ENCODE measurements at places on chromosomes 3 and 15.
A peak's percentile ranks its signal among the peaks of the same experiment; 100 is the strongest.

DNA sequence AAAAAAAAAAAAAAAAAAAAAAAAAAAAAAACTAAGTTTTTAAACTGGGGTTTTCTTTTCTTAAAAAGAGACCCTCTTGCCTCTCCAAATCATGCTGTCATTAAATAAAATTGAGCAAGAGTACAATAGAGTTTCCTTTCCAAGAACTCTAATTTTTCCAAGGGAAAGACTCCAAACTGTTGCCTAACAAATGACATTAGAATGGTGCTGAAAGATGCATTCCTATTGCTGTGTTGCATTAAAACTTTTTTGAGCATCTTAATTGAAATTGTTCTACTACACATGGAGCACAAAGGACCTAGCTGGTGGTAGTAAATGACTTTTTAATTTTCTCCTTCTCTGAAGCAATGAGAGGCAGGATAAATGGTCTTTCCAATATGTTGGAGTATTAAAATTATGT is 469.1 kb upstream of the ARHGEF26 start:
- H3K27ac ChIP-seq = no peak overlapping the region
- no peaks in the 10 kb centered on the region for H3K36me3 ChIP-seq
- no peak for DNase-seq
- no peaks in the 10 kb centered on the region for H3K4me1 ChIP-seq

- no peak overlapping the region for H3K27ac ChIP-seq
- H3K4me1 ChIP-seq = no peaks in the 10 kb centered on the region
- H3K36me3 ChIP-seq = no peaks in the 10 kb centered on the region
Observed at GRCh38 chr15:24865303-24865702, 89.5 kb upstream of the SNRPN start.

GRCh38 chr15:34437687-34438086 is at the start of gene GOLGA8A:
Gene GOLGA8A, minus strand, starts transcription at chr15:34437808. Its CDS starts 48,117 bp downstream, at chr15:34389691.
- peak within 1 kb of the TSS; percentile 49 for H3K4me3 ChIP-seq
- DNase-seq = no peak
- H3K36me3 ChIP-seq = no peaks in the 10 kb centered on the region
- no peak within 1 kb of the TSS for H3K27ac ChIP-seq
- peaks cover 2% of the 10 kb centered on the region for H3K27me3 ChIP-seq

DNA sequence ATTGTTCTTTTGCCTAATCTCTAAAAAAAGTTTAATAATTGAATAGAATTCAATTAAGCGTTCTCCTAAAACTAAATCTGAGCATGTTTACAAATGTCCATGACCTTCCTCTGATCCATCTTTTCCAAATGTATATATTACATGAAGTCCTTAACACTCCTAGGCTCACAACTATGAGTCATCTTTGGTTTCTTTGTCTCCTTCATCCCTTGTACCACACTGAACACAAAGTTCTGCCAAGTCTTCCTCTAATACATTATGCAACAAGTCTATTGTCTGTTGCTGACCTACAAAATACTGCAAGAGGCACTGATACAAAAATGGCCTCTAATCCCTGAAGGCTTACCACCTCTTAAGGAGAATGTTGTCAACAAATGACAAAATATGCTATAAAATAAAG is 550.2 kb downstream of the PYDC2 start:
- no peak overlapping the region for H3K27ac ChIP-seq
- no peaks in the 10 kb centered on the region for H3K36me3 ChIP-seq
- no peak for DNase-seq
- H3K4me3 ChIP-seq = no peak overlapping the region

DNA sequence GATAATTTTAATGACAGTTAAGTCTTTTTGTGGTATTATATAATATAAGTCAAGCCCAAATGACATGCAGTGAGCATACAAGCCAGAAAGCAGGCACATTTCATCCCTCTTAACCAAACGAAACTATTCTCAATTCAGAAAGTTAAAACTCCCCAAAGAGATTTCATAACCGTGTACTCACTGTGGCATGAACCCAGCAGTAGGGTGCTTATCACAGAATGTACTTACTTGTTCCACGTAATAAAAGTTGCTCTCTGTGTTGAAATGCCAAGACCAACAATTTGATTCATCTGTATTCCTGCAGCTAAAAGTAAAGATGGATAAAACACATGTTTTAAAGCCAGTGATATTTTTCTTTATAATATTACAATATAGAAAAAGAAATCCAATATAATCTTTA is 12.1 kb downstream of the GK5 start:
- no peaks in the 10 kb centered on the region for H3K4me1 ChIP-seq
- H3K36me3 ChIP-seq = no peaks in the 10 kb centered on the region
- H3K4me3 ChIP-seq = no peak overlapping the region
- DNase-seq = no peak

DNA sequence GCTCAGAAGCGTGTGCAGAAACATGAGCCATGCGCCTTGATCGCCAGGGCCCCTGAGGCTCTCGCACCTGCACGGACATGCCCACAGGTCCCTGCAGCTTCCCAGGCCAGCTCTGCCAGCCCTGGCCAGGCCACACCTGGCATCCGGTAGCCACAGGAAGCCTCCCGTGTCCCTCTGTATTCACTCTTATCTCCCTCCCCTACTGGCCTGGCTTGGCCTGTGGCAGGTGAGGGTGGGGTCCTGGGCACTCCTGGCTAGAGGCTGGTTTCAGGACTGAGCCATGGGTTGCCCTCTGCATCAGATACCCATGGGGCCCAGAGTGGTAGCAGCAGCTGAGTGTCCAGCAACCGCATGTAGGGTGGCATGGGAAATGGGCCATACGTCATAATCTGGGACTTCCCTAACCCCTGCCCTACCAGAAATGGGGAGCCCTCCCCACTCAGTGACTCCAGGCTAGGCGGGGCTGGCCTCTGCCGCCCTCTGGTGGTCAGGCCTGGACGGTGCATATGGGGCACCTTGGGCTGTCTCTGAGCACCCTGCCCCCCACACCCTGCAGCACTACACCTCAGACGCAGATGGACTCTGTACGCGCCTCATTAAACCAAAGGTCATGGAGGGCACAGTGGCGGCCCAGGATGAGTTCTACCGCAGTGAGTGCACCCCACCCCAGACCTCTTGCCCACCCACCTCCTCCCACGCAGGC is 12.6 kb upstream of the LMAN1L start:
- peaks cover 2% of the 10 kb centered on the region for H3K4me1 ChIP-seq
- no peak overlapping the region for H3K4me3 ChIP-seq
- peak; percentile 73 for DNase-seq
- no peaks in the 10 kb centered on the region for H3K27me3 ChIP-seq

DNA sequence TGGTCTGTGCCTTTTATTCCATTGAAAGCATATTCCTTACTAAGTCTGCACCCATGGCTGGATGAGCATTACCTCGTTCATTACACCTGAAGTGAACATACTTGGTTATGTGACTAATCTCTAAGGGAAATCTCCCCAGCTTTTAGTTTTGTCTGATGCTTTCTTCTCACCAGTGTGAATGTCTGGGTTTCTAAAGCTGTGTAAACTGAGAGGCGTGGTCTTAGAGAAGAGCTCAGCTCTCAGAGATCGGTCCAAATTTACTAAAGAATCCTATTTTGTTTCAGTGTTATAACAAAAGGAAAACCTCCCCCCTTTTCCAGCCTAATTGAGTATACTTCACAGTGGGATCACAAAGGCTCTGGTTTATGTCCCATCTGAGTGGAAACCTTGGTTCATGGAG is 352.3 kb downstream of the PTPRG start:
- H3K27ac ChIP-seq = no peak overlapping the region
- no peak for DNase-seq
- peaks cover 2% of the 10 kb centered on the region for H3K4me1 ChIP-seq

- no peak for DNase-seq
- H3K36me3 ChIP-seq = no peaks in the 10 kb centered on the region
- H3K27me3 ChIP-seq = no peaks in the 10 kb centered on the region
Observed at GRCh38 chr3:142104763-142105162, 44.6 kb downstream of the TFDP2 start.

GRCh38 chr3:112090887-112091586 is 4.8 kb downstream of the C3orf52 start:
- no peaks in the 10 kb centered on the region for H3K27me3 ChIP-seq
- no peak for DNase-seq

GRCh38 chr3:151796105-151796680 is 17.7 kb upstream of the AADAC start:
- DNase-seq = no peak
- H3K4me1 ChIP-seq = no peaks in the 10 kb centered on the region
- H3K4me3 ChIP-seq = no peak overlapping the region

GRCh38 chr15:33448961-33449606 is 138.3 kb downstream of the RYR3 start:
- no peaks in the 10 kb centered on the region for H3K4me1 ChIP-seq
- no peaks in the 10 kb centered on the region for H3K36me3 ChIP-seq
- H3K27me3 ChIP-seq = no peaks in the 10 kb centered on the region
- H3K4me3 ChIP-seq = no peak overlapping the region

DNA sequence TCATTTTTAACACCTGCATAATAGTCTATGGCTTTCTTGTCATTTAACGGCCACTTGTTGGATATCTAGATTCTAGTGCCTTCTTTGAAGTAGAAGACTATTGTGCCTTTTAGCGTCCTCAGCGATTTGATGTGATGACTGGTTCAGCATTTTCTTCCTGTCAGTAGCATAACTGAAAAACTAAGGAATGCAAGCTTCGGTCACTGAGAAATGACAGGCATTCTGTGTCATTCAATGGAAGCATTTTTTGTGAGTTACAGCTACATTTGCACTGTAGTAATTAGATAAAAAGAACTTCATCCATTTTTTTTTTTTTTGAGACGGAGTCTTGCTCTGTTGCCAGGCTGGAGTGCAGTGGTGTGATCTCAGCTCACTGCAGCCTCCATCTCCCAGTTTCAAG is 10.3 kb downstream of the NEK11 start:
- no peak overlapping the region for H3K27ac ChIP-seq
- H3K4me1 ChIP-seq = no peaks in the 10 kb centered on the region
- no peaks in the 10 kb centered on the region for H3K27me3 ChIP-seq
- DNase-seq = no peak
- H3K4me3 ChIP-seq = no peak overlapping the region
- H3K36me3 ChIP-seq = no peaks in the 10 kb centered on the region

DNA sequence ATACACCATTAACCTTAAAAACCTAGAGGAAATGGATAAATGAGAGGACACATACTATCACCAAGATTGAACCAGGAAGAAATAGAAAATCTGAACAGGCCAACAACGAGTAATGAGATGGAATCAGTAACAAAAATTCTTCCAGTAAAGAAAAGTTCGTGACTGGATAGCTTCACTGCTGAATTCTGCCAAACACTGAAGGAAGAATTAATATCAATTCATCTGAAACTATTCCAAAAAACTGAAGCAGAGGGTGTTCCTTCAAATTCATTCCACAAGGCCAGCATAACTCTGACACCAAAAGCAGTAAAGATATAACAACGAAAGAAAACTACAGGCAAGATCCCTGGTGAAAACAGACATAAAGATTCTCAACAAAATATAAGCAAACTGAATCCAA is 195.8 kb upstream of the GPR149 start:
- no peak overlapping the region for H3K4me3 ChIP-seq
- H3K27me3 ChIP-seq = no peaks in the 10 kb centered on the region
- no peak for DNase-seq
- H3K27ac ChIP-seq = no peak overlapping the region
- no peaks in the 10 kb centered on the region for H3K4me1 ChIP-seq

- DNase-seq = no peak
- no peak overlapping the region for H3K4me3 ChIP-seq
- peaks cover 6% of the 10 kb centered on the region for H3K27me3 ChIP-seq
- H3K36me3 ChIP-seq = no peaks in the 10 kb centered on the region
Observed at GRCh38 chr3:128436214-128436613, 30.5 kb downstream of the DNAJB8 start.

GRCh38 chr3:10700821-10701220 is 115.2 kb upstream of the SLC6A11 start:
- no peak overlapping the region for H3K4me3 ChIP-seq
- H3K4me1 ChIP-seq = no peaks in the 10 kb centered on the region
- DNase-seq = no peak
- H3K27me3 ChIP-seq = no peaks in the 10 kb centered on the region
- no peak overlapping the region for H3K27ac ChIP-seq

DNA sequence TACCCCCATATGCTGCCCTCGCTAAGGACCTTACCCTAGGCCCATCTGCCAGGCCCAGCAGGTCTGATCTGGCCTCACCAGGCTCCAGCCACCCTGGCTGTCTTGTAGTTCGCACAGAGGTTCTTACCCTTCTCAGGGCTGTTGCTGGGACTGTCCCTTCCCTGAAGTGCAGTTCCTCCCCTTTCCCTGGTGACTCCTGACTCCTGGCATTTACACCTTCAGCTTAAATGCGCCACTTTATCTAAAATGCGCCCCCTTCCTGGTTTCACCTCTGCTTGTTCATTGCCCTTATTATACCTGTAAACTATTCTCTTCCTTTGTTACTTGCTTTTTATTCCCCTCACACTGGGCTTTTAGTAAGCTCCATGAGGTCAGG is 835 bp upstream of the TTLL3 start:
- no peak overlapping the region for H3K4me3 ChIP-seq
- no peak overlapping the region for H3K27ac ChIP-seq
- peaks cover 14% of the 10 kb centered on the region for H3K36me3 ChIP-seq
- no peak for DNase-seq
- no peaks in the 10 kb centered on the region for H3K4me1 ChIP-seq

GRCh38 chr15:20645956-20646355 is 104.4 kb upstream of the GOLGA6L6 start:
- DNase-seq = no peak
- H3K27ac ChIP-seq = no peak overlapping the region
- H3K36me3 ChIP-seq = no peaks in the 10 kb centered on the region
- H3K27me3 ChIP-seq = no peaks in the 10 kb centered on the region
- H3K4me1 ChIP-seq = no peaks in the 10 kb centered on the region

GRCh38 chr15:73142802-73143762 is 90.8 kb downstream of the NEO1 start:
- no peaks in the 10 kb centered on the region for H3K36me3 ChIP-seq
- no peak overlapping the region for H3K27ac ChIP-seq
- DNase-seq = no peak
- H3K27me3 ChIP-seq = no peaks in the 10 kb centered on the region
- no peaks in the 10 kb centered on the region for H3K4me1 ChIP-seq

GRCh38 chr3:152849996-152850578 is 15.2 kb downstream of the P2RY1 start:
- no peaks in the 10 kb centered on the region for H3K36me3 ChIP-seq
- DNase-seq = no peak
- H3K27ac ChIP-seq = no peak overlapping the region
- H3K27me3 ChIP-seq = no peaks in the 10 kb centered on the region

GRCh38 chr3:14494973-14495300 is 45.2 kb downstream of the GRIP2 start:
- no peak overlapping the region for H3K4me3 ChIP-seq
- DNase-seq = no peak
- no peaks in the 10 kb centered on the region for H3K36me3 ChIP-seq
- no peak overlapping the region for H3K27ac ChIP-seq
- no peaks in the 10 kb centered on the region for H3K27me3 ChIP-seq
- no peaks in the 10 kb centered on the region for H3K4me1 ChIP-seq

GRCh38 chr15:48550822-48551525 is 94.5 kb downstream of the FBN1 start:
- H3K27ac ChIP-seq = no peak overlapping the region
- no peak overlapping the region for H3K4me3 ChIP-seq
- no peak for DNase-seq
- no peaks in the 10 kb centered on the region for H3K4me1 ChIP-seq
- no peaks in the 10 kb centered on the region for H3K27me3 ChIP-seq

- H3K27ac ChIP-seq = no peak overlapping the region
- no peaks in the 10 kb centered on the region for H3K4me1 ChIP-seq
- DNase-seq = no peak
- peaks cover 7% of the 10 kb centered on the region for H3K36me3 ChIP-seq
- H3K27me3 ChIP-seq = no peaks in the 10 kb centered on the region
Observed at GRCh38 chr3:47611576-47611975, 32.9 kb upstream of the CSPG5 start.

- no peak overlapping the region for H3K4me3 ChIP-seq
- no peak for DNase-seq
- H3K27ac ChIP-seq = no peak overlapping the region
- peaks cover 2% of the 10 kb centered on the region for H3K4me1 ChIP-seq
- no peaks in the 10 kb centered on the region for H3K27me3 ChIP-seq
- H3K36me3 ChIP-seq = peaks cover 2% of the 10 kb centered on the region
Observed at GRCh38 chr15:62732078-62732477, 310.5 kb upstream of the TPM1 start.

Data from iPS DF 6.9 (cell line).